Activated CD4-positive, alpha-beta memory T cell treated with anti-CD3 and anti-CD28 coated beads for 36 hours (primary cell): ENCODE measurements at places on chromosomes 6 and 20.

- DNase-seq: no peak
These were observed 16.1 kb downstream of the PLAGL2 start for GRCh38 chr20:32191422-32191821.

- DNase-seq: no peak
These were observed 161.8 kb downstream of the SCML4 start for GRCh38 chr6:107662333-107662732.

GRCh38 chr6:155936551-155936950 is 480.9 kb upstream of the NOX3 start:
- DNase-seq: no peak

- peak; percentile 80 for DNase-seq
These were observed 120.8 kb downstream of the BACH2 start for GRCh38 chr6:90175627-90176538.

GRCh38 chr6:168119539-168119938 is 40.5 kb upstream of the FRMD1 start:
- no peak for DNase-seq

- DNase-seq: no peak
These were observed 45.9 kb downstream of the TFAP2B start for GRCh38 chr6:50864601-50865000.

DNA sequence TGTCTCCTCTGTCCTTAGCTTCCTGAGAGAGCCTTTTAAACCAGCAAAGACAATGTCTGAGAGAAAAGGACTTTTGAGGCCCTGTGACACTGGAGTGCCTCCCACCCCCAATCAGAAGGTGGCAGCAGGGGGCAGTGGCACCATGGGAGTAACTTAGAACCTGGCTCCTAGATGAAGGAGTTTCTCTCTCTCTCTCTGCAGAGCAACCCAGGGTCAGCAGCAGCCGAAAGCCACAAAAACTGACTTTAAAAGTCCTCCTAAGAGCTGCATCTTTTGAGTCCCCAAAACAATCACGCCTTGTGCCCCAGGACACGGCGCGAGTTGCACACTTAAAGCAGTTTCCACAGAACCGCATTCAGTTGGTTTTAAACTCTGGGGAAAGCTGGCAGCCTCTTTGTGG is 5.3 kb upstream of the TCP11 start:
- DNase-seq: peak; percentile 65

GRCh38 chr20:8720089-8720488 is 348.8 kb upstream of the PLCB4 start:
- DNase-seq: no peak

DNA sequence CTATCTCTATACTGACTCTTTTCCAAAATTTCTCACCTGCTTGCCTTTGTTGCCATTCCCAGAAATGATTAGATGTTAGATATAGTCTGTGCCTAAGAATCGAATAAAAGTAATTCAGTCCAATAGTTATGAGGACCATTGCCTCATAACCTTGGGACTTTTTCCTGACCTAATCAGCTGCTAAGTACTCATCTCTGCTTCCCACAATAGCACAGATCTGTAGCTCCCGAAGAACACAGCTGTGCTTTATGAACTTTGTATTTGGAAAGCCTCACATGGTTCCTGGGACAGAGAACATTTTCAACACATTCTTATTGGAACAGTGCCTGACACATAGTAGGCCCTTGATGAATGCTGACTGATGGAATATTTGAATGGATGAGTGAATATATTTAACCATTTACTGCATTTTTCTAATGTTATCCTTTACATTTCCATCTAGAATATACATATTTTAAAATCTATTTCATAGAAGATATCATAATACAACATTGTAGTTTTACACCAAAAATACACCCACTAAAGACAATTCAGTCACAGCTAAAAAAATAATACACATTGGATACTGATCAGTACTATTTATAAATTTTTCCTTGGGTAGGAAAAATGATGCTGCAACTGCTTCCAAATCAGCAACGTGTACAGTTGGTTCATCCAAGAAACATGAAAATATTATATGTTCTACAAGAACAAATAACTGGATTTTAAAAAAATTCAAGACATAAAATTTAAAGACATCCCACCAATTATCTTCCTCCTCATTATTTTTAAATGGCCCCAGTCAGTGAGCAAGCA is 53.9 kb downstream of the HS3ST5 start:
- DNase-seq: no peak

- DNase-seq: no peak
These were observed 160.3 kb downstream of the EDN1 start for GRCh38 chr6:12450467-12450866.

DNA sequence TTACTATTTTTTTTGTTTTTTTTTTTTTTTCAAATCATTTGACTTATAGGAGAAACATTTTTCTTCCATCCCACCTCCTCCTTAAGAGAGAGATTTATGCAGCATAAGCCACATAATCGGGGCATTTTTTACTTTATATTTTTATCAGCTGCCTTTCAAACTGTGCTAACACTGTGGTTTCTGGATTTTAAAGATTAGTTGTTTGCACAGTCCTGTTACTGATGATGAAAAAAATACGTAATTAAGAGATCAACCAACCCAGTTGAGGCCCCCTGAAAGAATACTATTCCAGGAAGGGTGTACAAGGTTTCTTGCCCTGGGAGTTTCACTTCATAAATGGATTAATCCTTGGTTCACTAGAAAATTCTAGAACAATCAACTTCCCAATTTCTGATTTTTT is 68.3 kb downstream of the MMS22L start:
- no peak for DNase-seq

DNA sequence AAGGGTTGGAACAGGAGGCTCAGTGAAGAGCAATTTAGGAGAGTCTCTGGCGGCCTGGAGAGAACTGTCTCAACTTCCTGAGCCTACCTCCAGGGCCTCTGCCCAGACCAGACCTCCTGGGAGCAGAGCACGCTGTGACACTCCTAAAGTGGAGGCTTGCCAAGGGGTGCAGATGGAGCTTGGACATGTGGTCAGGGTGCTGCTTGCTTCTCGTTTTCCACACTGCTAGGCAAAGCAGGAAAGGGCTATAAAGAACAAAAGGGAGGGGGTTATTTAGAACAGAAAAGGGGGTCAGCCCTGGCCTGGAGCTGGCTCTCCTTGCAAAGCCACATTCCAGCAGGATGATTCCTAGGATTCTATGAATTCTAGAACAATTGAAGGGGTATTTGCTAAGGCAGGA is 145.7 kb upstream of the GGTLC1 start:
- no peak for DNase-seq

- no peak for DNase-seq
These were observed 7.7 kb downstream of the HLA-B start for GRCh38 chr6:31349301-31349700.

- peak; percentile 19 for DNase-seq
These were observed 17.1 kb upstream of the BEND3 start for GRCh38 chr6:107132330-107132954.

DNA sequence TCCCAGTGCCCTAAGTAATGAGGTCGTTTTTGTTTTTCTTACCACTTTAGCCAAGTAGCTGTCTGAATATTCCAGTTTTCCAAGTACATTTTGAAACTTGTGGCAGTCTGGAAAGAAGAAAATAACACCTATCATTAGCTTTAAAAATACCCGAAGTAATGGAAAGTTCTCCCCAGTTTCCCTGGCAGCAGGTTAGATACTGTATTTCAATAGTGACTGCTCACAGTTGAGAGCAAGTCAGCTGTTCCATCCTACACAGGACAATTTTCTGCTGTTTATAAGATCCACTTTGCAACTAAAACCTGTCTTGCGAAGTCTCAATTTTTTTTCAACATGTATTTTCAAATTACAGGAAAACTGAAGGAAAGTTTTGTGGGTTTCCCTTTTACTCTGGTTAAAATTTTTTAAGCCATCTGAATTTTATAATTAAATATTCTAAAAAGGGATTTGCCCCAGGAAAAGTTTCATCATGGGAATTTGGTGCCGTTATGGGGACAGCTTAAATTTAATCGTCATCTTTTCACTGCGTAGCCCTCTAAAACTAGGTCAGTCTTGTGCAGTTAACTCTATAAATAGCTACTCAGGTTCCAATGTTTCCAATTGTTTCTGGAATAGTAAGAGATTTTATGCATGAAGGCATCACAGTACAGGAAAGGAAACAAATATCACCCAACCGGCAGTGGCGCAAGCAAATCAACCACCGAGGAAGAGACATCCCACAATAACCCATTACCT is 96.9 kb downstream of the MBOAT1 start:
- DNase-seq: no peak

DNA sequence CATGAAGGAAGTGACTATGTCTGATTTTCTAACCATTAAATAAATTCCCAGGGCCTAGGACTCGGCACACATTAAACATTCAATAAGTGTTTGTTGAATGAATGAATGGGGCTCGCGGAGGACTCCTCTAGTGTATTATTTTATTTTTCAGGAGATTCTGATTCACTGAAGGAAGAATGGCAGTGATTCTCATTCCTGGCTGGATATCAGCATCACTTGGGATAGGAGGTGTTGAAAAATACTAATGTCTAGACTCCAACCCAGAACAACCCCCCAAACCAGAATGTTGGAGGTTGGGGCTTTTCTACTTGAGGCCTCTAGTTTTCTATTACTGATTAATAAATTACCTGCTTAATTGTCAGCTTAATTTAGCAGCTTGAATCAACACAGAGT is 195.4 kb downstream of the BTBD3 start:
- no peak for DNase-seq

DNA sequence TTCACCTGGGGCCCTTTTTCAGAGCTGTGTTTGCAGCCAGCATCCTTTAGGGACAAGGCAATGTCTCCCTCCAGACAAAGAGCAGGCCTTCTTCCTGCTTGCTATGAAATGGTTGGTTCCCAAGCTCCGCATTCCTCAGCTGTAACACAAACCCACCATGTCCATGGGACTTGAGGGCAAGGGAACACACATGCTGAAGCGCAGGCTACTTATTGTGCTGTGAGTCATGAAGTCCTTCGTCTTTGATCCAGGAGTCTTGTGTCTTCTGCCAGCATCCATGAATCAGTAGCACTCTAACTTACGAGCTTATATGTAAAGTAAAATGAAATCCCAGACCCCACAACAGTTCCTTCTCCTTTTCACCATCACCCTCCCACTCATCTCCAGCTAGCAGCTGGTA is 59.0 kb downstream of the ANKRD60 start:
- no peak for DNase-seq

DNA sequence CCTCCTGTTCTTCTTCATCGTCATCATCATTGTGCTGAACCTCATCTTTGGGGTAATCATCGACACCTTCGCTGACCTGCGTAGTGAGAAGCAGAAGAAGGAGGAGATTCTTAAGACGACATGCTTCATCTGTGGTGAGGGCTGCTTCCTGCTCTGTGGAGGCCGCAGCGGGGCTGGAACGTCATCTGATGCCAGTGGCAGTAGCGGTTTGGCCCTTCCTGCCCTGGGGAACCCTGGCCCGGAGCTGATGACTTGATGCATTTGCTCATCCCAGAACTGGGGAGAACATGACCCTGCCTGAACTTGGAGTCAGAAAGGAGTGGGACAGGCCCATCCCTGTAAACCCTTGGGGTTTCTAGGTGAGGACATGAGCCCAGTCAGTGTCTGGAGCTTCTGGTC is 18.7 kb downstream of the UQCC2 start:
- DNase-seq: peak; percentile 88

- DNase-seq: no peak
These were observed 295.9 kb upstream of the FERMT1 start for GRCh38 chr20:6418732-6419131.

GRCh38 chr6:99013145-99013544 is 65.4 kb upstream of the FBXL4 start:
- no peak for DNase-seq

DNA sequence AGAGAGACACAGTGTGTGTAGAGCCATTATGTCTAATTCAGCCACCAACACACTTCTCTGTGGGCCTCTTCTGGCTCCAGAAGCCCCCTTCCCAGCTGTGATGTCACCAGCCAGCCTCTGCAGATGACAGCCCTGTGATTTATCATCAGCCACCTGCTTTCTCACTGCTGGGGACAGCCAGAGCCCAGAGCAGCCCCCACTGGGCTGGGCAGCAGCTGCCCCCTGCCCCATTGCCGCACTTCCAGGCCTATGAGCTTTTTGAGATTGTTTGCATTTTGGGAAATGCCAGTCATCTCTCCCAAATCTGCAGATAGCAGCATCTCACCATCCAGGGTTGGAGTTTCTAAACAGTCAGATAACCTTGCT is 21.9 kb upstream of the STX16 start:
- no peak for DNase-seq

GRCh38 chr20:63404129-63405085 is 43.3 kb upstream of the CHRNA4 start:
- DNase-seq: no peak

- DNase-seq: no peak
These were observed 169.2 kb upstream of the C6orf118 start for GRCh38 chr6:165478581-165478980.

DNA sequence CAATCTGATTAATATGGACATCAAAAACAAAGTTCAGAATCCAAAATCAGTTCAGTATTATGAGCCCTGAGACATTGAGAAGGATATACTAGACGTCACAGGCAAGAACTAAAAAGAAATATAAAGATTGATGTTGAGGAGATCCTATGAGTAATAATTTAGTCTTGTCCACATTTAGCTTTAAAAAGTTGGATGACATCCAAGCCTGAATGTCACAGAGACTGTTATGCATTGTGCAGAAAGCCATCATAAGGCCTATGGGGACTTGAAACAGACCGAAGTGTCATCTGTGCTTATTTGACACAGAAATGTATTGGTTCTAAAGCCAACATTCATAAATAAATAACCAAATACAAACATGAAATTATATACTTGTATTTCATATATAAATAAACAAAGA is 581.8 kb upstream of the MMS22L start:
- DNase-seq: no peak

GRCh38 chr6:169999367-169999766 is 247.9 kb downstream of the ERMARD start:
- DNase-seq: no peak
